ENCODE measurements at places on chromosomes 2 and 18.

GRCh38 chr18:3380384-3380961, 69.5 kb upstream of the TGIF1 start:
- no peak for DNase-seq

DNA sequence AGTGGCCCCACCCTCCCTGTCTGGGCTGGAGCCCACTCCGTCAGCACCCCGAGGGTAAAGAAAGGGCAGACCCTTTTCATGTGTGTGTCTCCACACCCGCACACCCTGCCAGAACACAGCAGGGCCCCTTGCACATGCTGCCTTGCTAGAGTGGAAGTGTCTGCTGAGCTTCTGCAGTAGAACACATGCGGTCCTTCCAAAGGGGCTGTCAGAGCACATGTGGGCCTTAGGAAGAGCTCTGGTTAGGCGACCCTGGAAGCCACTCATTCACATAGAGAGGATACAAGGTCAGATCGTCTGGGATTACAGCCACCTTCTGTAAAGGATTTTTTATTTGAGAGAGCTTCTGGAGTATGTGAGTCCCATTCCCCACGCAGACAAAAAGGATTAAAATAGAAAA, 613.2 kb upstream of the RAB6C start:
- no peak for DNase-seq

DNA sequence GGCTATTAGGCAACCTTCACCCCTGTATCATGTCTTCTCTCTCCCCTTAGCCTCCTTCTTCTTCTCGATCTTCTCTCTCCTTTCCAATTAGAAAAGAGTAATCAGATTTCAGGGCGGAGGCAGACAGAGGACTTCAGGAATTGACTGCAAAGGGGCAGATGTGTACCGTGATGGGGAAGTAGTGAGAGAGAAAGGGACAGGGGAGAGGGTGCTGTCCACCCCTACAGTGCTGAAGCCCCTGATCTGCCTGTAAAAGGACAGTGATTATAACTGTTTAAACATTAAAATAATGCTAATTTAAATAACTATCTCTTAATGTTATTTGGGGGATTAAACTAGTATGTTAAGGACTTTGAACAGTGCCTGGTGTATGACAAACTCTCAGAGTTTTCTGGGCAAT, 178.5 kb downstream of the ACTR3 start:
- no peak for DNase-seq

DNA sequence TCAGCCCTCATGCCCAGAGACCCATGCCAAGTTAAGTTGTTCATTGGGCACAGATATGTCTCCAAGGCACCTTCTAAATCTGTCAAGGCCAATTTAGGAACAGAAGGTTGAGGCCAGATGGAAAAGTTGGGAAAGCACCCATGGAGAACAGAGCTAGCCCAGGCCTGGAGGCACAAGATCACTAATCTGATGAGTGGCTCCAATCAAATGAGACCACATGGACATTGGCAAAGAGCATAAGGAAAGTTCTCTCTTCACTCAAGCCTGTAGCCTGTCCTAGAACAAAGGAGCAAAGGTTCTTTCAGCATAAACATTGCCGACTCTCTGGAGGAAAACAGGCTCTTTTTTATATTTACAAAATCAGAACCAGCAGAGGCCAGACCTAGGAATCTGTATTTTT, 154.8 kb downstream of the RNF152 start:
- no peak for DNase-seq

DNA sequence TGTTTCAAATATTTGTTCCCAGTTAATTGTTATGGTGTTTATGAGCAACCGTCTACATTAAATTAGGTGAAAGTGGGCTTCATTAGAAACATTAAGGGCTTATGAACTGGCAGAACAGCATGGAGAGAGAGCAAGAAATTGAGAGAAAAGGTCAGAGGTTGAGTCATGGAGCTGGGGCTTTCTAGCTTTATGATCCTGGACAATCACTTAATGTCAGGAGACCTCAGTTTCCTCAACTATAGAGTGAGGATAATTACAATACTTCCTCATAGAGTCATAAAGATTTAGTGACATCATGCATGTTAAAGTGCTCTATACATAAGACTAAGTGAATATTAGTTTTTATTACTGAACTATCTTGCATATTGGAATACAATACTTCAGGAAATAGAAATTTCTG, 83.9 kb downstream of the PLCL1 start:
- no peak for DNase-seq

GRCh38 chr2:203354966-203355365, 26.8 kb downstream of the ABI2 start:
- DNase-seq: no peak

GRCh38 chr2:104638859-104639202, 215.1 kb upstream of the POU3F3 start:
- DNase-seq: no peak

- DNase-seq: no peak
Measured at GRCh38 chr18:24627644-24628315, 167.3 kb downstream of the HRH4 start.

DNA sequence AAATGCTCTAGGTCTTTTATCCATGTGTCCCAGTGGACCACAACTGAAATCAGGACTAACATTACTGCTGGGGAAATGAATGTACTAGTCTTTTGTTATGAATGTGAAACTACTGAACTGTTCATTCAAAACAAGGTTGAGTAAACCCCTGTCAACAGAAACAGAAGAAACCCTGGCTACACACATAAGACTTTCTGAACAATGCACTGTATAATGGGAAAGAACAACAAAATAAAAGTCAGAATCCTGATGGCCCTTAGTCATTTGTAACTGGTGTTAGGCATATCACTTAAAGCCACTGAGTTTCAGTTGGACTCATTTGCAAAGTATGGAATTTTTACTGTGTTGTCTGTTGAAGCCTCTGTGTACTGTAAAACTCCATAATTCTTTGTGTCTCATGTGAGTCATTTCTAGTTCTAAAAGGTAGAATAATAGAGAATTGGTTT, 77.0 kb upstream of the UBXN4 start:
- no peak for DNase-seq
